ENCODE measurements at places on chromosomes 7 and 10.

DNA sequence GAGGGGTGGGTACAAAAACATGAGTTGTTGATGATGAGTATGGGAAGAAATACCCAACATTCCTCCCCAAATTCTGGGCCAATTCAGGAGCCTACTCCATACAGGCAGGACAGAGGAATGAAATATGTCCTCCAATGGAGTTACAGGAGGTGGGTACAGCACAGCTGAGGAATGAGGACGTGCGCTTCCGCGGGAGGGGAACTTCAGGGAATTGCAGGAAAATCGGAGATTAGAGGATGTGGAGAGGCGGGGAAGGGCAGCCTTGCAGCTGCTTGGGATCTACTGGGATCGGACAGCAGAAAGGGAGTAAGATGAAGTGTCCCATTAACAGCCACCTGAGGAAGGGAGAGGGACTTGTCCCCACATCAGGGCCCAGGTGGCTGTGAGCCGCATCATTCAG is 50.2 kb downstream of the PDIA4 start:
- no peak for DNase-seq

GRCh38 chr10:36362257-36362656 is 720.2 kb upstream of the FZD8 start:
- no peak for DNase-seq

- DNase-seq: peak; percentile 67
These were observed 43.0 kb upstream of the RPA3 start for GRCh38 chr7:7761340-7761973.

DNA sequence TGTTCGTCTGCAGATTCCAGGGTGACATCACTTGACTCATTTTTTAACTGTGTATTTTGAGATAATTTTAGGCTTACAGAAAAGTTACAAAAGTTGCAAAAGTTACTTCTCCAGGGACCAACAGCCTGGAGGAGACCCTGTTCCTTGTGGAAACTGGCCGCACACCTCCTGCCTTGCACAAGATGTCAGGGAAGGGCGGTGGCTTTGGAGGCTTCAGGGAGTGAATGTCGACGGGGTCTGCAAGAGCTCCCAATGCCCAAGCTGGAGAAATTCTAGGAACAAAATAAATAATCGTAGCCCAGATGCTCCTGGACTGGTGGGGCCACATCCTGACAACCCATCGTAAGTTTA is 62.2 kb upstream of the FAM20C start:
- DNase-seq: no peak

GRCh38 chr7:84425702-84426259 is 231.2 kb upstream of the SEMA3A start:
- no peak for DNase-seq

DNA sequence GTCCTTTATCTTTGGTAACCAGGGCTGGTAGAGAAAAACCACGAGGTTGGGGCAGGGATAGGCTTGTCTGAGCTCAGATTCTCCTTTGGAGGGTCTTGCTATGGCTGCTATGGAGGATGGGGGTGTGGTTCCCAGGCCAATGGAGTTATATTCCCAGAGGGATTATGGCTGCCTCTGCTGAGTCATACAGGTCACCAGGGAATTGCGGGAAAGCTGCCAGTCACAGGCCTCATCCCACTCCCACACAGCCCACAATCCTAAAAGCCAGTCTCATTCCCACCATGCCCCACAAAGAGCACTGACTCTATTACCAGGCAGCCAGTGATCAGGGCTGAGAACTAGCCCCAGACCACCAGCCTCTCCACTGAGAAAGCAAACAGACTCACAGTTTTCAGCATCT is 316.6 kb upstream of the TMEM229A start:
- DNase-seq: no peak

Data from iris pigment epithelial cell (primary cell).